Fibroblast of the aortic adventitia (primary cell): ENCODE measurements at places on chromosomes 13 and 19. TPM values are rescaled to one million over a fixed set of nuclear protein-coding genes. Genes with fewer than 3 reads are reported as not detected.

- peak; percentile 89 for DNase-seq
These were observed 21.3 kb upstream of the MTRF1 start for GRCh38 chr13:41284512-41285288.

WDR18 gene
- total RNA-seq = 16.5 and 45.0 TPM in 2 replicates

FUZ gene
- total RNA-seq = 23.5 and 27.5 TPM in 2 replicates

CEACAM20 gene
- total RNA-seq = not detected in 2 replicates

GRCh38 chr13:113916330-113916815 lies 52.5 kb upstream of the GAS6 start:
- DNase-seq = peak; percentile 70

- DNase-seq = no peak
These were observed 275.9 kb downstream of the LHFPL6 start for GRCh38 chr13:39327172-39327479.

DNA sequence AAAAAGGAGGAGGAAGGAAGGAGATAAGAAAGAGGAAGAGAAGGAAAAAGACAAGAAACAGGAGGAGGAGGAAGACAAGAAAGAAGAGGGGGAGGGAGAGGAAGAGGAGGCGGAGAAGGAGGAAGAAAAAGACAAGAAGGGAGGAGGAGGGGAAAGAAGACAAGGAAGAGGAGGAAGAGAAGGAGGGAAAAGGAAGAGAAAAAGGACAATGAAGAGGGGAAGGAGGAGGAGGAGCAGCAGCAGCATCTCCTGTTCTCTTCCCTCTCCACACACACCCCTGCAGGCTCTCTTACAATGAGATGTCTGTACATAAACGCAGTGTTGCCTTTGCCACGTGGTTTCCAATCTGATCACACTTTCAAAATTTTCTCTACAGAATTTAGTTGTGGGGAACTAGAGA lies 66.6 kb downstream of the RUBCNL start:
- DNase-seq = no peak

TMEM145 gene
- not detected in 2 replicates for total RNA-seq

DNA sequence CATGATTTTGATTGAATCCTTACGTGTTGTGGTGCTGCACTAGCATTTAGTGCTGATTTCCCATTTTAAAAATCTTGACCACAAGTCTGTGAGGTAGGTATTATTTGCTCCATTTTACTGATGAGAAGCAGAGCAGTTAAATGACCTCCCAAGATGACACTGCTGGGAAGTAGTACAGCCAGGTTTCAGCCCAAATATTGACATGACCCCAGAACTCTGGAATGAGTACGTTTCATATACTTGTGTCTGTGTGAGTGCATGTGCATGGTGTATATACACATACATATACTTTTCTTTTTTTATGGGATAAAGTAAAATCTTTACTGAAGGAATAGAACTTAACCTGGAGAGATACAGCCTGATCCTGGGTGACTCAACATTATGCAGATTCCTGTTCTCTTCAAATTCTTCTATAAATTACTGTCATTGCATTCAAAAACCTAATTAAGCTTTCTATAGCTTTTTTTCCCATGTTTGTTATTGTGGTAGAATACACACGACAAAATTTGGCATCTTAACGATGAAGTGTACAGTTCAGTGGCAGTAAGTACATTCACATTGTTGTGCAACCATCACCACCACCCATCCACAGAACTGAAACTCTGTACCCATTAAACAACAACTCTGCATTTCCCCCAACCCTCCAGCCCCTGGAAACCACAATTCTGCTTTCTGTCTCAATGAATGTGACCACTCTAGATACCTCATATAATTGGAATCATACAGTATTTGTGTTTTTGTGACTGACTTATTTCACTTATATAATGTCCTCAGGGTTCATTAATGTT lies 311.9 kb downstream of the MTUS2 start:
- no peak for DNase-seq

GRCh38 chr13:105565136-105565727 lies 970.2 kb downstream of the EFNB2 start:
- DNase-seq = no peak

- DNase-seq = no peak
These were observed 7.0 kb upstream of the ZNF444 start for GRCh38 chr19:56133858-56134653.

CEACAM21 gene
- total RNA-seq = not detected in 2 replicates

DNA sequence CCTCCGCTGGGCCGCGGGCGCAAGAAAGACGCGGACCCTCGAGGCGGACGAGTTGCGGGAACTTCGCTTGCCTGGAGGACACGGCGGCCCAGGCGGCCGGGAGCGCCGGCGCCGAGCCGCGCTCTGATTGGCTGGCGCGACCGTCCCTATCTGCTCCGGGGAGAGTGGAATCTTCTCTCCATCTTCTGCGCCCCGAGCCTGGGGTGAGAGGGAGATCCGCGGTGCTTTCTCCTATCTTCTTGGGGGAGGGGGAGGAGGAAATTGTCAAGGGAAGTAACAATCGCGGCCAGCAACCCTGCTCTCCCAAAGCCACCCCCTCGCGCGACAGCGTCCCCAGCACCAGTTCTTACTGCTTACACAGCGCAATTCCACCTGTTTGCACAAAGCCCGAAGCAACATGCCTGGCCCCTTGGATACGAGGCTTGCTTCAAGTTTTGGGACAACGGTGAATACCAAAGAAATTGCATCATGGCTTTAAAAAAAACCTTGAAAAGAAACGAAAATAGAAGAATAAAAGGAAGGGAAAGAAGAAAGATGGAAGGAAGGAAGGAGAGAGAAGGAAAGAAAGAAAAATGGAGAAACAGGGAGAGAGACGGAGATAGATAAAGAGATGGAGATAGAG lies 4.8 kb downstream of the SOX21 start:
- no peak for DNase-seq

DNA sequence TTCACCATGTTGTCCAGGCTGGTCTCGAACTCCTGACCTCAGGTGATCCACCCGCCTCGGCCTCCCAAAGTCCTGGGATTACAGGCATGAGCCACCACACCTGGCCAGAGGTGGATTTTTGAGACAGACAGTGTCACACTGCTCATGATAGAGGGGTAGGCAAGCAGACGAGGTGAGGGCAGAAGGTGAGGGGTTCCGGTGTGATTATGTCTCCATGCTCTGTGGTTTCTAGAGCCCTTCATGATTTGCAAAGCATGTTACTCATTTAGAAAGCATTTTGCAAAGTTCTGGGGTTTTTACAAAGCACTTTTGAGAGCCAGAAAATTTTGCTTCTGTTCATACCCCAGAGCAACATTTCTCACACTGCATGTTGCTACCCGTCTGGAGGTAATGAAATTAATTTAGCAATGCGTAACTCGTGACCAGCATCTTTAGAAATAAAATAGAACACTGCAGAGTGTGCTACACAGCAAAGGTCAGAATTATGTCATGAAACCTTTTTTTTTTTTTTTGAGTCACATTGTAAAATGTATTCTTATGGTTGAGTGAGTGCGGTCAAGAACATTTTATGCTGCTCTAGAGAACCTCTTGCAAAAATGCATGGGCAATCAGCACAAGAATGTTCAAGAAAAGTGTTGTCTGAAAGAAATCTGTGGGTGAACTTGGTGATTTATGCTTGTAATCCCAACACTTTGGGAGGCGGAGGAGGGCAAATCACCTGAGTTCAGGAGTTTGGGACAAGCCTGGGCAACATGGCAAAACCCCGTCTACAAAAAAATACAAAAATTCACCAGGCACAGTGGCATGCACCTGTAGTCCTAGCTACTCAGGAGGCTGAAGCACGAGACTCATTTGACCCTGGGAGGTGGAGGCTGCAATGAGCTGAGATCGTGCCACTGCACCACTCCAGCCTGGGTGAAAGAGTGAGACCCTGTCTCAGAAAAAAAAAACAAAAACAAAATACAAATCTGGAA lies 58.0 kb downstream of the MAP4K1 start:
- DNase-seq = no peak

IZUMO2 gene
- not detected in 2 replicates for total RNA-seq

- no peak for DNase-seq
These were observed 3.2 kb downstream of the LCP1 start for GRCh38 chr13:46178821-46179220.

CGB1 gene
- total RNA-seq = not detected in 2 replicates

NKPD1 gene
- total RNA-seq = 0.25 and 0.36 TPM in 2 replicates

DNA sequence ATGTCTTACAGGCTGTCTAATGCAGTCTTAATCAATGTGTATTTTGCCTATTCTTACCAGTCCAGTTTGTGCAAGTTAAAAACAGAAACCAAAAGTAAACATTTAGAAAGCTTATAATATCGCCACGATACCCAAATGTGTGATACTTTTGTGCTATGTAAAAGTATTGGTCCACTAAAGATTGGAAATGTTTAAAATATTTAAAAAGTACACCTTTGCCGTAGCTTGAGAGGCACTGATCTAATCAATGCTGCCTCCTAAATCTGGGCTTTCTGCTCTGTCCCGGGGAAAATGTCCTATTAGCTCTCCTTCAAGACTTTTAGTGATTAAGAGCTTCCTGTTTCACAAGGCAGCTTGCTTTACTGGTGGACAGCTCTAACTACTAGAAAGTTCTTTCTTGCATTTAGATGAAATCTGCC lies 64.7 kb downstream of the DNAJC15 start:
- DNase-seq = peak; percentile 35

TMEM143 gene
- total RNA-seq = 2.2 and 5.0 TPM in 2 replicates

SIGLEC12 gene
- not detected in 2 replicates for total RNA-seq

GRCh38 chr13:106696140-106696539 lies 128.2 kb upstream of the ARGLU1 start:
- DNase-seq = no peak

GRCh38 chr19:16612636-16613035 lies 15.4 kb downstream of the MED26 start:
- DNase-seq = peak; percentile 4

GRCh38 chr13:34208336-34208735 lies 390.4 kb downstream of the RFC3 start:
- peak; percentile 51 for DNase-seq

DNA sequence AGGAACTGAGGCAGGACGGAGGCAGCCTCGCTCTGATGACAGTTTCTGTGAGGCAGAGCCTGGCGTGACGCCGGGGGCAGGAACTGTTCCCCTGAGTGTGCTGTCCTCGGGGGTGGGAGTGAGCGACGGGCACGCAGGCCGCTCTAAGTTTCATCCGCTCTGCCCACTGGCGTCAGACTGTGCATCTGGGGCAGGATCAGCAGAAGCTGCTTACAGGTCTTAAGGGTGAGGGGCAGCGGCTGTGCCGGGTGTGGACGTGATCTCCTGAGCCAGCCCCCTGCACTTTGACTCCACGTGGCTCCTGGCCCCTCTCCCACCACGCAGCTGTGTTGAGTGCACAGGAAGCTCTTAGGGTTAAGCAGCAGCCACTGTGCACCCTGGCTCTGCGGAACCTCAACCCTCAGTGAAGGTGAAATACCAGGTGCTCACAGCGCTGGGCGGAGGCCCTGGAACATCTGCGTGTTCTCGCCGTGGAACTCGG lies 1.5 kb downstream of the GRK1 start:
- DNase-seq = no peak

GRCh38 chr19:32599736-32600157 lies 18.8 kb downstream of the PDCD5 start:
- DNase-seq = peak; percentile 76

- peak; percentile 39 for DNase-seq
These were observed 42.3 kb downstream of the GJA3 start for GRCh38 chr13:20118268-20119140.

DNA sequence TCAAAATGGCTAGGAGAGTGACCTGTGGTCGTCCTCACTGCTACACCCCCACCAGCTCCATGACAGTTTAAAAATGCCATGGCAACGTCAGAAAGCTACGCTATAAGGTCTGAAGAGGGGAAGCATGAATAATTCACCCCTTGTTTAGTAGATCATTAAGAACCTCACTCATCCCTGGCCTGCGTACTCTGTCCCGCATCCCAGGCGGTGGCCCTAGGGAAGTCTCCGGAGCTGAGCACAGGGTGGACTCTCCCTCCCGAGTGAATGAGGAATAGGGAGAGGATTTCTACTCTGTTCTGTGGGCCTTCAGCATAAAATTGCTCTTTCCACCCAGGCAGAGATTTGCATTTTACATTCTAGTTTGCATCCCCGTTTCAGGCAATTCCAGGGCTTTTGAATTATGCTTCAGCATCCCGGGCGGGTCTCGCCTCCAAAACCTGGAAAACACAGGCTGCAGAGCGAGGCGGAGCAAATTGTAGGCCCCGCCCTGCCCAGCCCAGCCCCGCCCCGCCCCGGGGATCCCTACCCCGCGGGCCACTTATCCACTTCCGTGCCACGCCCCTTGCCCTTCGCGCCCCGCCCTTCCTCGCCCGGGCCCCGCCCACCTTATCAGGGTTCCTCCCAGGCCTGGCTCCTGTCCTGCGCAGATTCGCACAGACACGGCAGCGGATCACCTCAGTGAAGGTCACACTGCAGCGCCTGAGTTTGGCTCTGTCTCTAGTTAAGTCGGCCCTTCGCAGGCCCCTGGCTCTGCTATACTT lies 7.5 kb upstream of the ZNF525 start:
- DNase-seq = no peak

DNA sequence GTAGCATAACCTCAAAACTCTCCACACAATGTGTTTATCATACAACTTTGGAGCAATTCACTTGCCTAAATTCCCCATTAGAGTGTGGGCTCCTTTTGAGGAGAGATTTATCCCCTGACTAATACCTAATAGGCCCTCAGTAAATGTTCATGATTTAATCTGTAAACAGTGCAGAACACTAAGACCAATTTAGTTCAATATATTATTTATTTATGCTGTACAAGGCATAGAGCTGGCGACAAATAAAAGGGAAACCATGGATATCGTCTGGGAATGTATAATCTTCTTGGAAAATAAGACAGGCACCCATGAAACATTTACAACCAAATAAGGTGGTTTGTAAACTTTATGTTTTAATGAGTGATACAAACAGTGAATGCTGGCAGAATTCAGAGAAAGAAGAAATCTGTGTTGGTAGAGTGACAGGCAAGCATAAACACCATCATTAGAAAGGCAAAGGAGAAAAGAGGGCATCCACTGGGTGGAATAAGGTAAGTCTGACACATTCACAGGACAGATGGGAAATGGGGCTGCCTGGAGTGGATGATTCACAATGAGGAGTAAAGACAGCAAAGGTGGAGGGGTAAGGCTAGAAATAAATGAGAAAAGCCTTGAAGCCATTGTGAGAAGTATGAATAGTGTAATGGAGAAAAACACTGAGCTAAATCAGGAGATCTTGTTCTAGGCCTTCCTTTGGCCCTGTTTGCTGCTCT lies 106.1 kb upstream of the MIR17HG start:
- no peak for DNase-seq
